ENCODE measurements at places on chromosomes 7 and 10.

DNA sequence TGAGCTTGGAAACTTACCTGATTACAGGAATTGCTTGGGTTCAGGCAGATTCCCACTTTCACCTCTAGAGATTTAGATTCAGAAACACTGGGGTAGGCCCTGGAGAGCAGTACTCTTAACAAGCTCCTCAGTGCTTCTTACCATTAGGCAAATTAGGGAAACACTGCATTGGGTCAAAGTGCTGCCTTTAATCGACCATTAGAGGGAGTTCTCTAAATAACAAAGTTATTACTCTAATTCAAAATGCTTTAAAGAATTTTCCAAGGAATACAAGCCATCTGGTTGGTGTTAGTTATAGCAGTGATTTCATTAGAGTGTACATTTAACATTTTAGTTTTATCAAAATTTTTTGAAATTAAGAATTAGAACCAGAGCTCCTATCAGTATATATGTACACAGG is 324.5 kb downstream of the GFRA1 start:
- DNase-seq: no peak

DNA sequence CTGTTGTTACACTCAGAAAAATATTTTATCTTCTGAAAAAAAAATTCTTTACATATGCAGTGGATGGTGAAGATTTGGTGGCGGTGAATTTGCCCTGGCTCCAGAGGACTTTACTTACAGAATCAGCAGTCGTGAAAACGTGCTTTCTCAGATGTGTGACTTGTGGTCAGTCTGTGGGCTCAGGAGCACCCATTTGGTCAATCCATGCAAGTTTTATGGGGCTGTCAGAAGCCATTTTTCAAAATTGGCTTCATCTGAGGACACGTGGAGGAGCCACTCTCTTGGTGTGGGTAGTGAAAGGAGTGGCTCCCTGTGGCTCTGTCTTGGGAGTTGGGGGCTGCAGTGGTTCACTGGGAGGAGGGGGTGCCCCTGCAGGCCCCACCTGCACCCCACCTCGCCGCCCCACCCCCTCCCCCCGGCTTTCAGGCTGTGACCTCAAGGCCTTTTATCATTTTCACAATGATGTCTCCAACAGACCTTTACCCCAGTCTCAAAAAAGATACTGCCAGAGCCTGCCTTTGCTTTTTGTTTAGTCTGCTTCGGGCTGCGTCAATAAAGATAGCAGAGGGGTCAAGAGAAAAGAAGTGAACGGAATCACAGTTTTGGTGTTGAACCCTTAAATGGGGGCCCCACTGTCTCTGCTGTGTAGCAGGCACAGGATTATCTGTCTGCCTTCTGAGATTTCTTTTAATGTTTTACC is 137.4 kb downstream of the MGMT start:
- DNase-seq: no peak

GRCh38 chr7:132311733-132312132 is 264.5 kb downstream of the PLXNA4 start:
- DNase-seq: no peak

DNA sequence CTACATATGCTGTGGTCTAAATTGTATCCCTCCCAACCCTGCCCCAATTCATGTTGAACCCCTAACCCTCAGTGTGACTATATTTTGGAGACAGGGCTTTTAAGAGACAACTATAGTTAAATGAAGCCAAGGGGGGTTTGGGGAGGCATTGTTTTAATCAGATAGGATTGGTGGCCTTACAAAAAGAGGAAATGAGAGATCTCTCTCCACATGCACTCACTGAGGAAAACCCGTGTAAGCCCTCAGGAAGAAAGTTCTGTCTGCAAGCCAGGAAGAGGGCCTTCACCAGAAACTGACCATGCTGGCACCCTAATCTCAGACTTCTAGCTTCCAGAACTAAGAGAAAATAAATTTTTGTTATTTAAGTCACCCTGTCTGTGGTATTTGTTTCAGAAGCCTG is 276.7 kb downstream of the KIF20B start:
- no peak for DNase-seq

DNA sequence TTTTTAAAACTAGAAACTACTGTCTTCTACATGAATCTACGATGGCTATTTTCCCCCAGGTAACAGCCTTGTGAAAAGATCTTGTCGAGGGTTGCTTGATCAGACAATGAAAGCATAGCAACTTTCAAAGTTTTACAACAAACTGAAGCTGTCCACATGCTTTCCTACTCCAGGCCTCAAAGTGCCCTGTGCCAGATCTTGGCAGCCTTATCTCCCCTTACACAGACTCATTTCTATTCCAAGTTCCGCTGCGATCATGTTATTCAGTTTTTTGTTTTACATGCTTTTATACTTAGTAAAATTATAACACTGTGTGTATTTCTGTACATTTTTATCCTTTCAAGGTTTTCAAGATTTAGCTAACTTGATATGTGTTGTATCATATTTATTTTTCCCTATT is 661.7 kb upstream of the SORCS1 start:
- DNase-seq: no peak

GRCh38 chr7:158414486-158414961 is 173.1 kb downstream of the PTPRN2 start:
- DNase-seq: no peak

- no peak for DNase-seq
These were observed 347.7 kb downstream of the GLRX3 start for GRCh38 chr10:130483691-130484467.

GRCh38 chr10:70300461-70300860 is 16.7 kb upstream of the NPFFR1 start:
- DNase-seq: no peak

GRCh38 chr10:97292097-97292861 is at the start of gene ARHGAP19:
Gene ARHGAP19, minus strand, starts transcription at chr10:97292637. Its CDS starts 10 bp downstream, at chr10:97292627.
- DNase-seq: peak; percentile 84

DNA sequence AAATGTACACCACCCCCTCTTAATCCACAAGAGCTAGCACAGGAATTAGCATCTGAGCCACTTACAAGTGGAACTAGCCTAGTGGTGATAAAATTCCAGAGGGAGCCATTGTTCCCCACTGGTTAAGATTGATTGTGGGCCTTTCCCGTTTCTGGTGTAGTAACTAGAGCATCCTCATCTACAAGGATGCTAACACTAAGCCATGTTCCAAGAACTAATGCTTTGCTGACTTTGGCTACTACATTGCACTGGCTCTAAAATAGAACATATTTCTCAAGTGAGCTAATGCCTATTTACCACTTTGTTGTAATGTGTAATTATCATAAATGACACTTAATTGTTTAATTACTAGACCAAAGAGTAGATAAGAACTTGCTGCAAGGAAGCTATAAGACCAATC is 143.7 kb downstream of the FZD1 start:
- no peak for DNase-seq

DNA sequence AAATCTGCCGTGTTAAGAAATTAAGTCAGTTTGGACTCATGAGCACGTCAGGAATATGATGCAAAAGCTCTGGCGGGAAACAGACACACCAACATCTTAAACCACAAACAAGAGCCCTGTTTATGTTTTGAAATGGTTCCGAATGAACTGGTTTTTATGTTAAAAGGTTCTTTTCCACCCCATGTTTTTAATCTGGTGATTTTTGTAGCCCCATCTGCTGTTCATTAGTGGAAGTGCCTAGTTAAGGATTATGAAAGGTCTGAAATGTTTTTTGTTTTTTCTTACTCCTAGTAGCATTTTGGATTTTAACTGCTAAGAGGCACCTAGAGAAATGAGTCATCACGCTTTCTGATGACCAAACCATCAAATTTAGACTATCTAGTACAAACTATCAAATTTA is 404.1 kb upstream of the MKI67 start:
- DNase-seq: no peak

Measured in effector memory CD4-positive, alpha-beta T cell (primary cell).